ENCODE measurements at places on chromosomes 7 and 10.
A peak's percentile ranks its signal among the peaks of the same experiment; 100 is the strongest.

GRCh38 chr7:132441935-132442334 lies 134.3 kb downstream of the PLXNA4 start:
- H3K27ac ChIP-seq = no peak overlapping the region
- H3K27me3 ChIP-seq = no peaks in the 10 kb centered on the region
- H3K4me3 ChIP-seq = no peak overlapping the region
- H3K36me3 ChIP-seq = no peaks in the 10 kb centered on the region

GRCh38 chr7:25308246-25308645 lies 80.0 kb upstream of the NPVF start:
- no peak for ATAC-seq
- peaks cover 14% of the 10 kb centered on the region for H3K27me3 ChIP-seq
- no peak overlapping the region for H3K4me3 ChIP-seq

- H3K27ac ChIP-seq = no peak overlapping the region
- no peak for ATAC-seq
- peaks cover 21% of the 10 kb centered on the region for H3K27me3 ChIP-seq
Measured at GRCh38 chr10:24288581-24288980, 79.6 kb downstream of the KIAA1217 start.

- H3K27ac ChIP-seq = no peak within 1 kb of the TSS
- peaks cover 31% of the 10 kb centered on the region for H3K27me3 ChIP-seq
- no peak for ATAC-seq
- no peaks in the 10 kb centered on the region for H3K4me1 ChIP-seq
- peak within 1 kb of the TSS; percentile 6 for H3K4me3 ChIP-seq
Measured at GRCh38 chr10:15719899-15720634, at the start of gene ITGA8. Gene ITGA8, minus strand, starts transcription at chr10:15719922. Its CDS starts 151 bp downstream, at chr10:15719771.

GRCh38 chr10:103680869-103681236 lies 174.5 kb downstream of the SH3PXD2A start:
- H3K4me3 ChIP-seq = no peak overlapping the region
- no peak for ATAC-seq
- no peak overlapping the region for H3K27ac ChIP-seq
- H3K36me3 ChIP-seq = no peaks in the 10 kb centered on the region

DNA sequence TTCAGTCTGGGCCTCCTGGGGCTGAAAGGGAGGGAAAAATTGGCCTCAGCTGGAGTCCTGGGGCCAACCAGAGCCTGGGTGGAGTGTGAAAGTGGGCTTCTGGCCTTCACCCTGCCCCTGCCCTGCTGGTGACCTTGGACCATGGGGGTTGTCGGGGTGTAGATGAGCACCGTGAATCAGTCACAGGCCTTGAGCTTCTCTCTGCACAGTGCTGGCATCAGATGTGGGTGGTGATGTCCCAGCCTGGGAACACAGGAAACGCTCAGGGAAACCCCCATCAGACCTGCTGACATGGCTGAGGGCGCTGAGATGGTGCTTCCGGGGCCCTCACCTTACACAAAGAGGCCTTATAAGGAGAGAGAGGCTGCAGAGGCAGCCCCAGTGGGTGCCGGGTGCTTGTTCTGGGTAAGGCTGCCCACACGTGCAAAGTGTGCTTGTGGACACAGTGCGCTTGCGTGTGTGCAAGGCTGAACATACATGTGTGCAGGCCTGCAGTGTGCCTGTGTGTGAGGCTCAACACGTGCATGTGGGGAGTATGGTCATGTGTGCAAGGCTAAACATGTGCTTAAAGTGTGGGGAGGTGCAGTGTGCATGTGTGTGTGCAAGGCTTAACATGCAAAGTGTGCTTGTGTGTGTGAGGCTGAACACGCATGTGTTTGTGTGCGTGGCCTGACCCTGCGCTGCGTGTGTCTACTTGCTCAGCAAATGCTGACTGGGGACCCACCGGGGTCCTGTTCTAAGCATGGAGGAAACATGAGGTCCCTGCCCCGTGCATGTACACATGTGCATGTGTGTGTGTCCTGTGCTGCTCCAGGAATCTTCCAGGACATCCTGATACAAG lies 6.5 kb downstream of the ARPC1B start:
- peak; percentile 85 for ATAC-seq
- peaks cover 92% of the 10 kb centered on the region for H3K36me3 ChIP-seq
- no peaks in the 10 kb centered on the region for H3K27me3 ChIP-seq
- peak overlapping the region; percentile 86 for H3K4me3 ChIP-seq
- peak overlapping the region; percentile 96 for H3K27ac ChIP-seq

DNA sequence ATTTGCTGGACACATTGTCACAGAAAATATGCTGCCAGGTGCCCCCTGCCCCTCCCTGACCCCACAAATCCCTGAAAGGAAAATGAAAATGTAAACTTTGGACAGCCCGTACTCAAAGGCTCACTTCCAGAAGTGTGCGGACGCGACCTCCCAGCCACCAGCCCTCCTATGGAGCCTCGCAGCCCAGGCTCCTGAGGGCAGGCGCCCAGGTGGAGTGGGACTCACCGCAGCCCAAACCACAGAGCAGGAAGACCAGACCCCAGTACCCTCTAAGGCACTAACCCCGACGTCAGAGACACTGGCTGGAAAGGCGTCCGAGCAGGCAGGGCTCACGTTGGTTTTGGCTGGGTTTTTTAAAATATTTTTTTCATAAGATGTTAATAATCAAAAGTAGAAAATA lies 57.3 kb downstream of the CSGALNACT2 start:
- peaks cover 4% of the 10 kb centered on the region for H3K36me3 ChIP-seq
- no peak overlapping the region for H3K4me3 ChIP-seq
- H3K27me3 ChIP-seq = no peaks in the 10 kb centered on the region
- H3K27ac ChIP-seq = no peak overlapping the region
- no peaks in the 10 kb centered on the region for H3K4me1 ChIP-seq
- ATAC-seq = no peak

Data from activated T-helper 17 cell treated with anti-CD3 and anti-CD28 coated beads, Interleukin-2, amount 50 U/mL, for 72 hours (primary cell).